Activated CD4-positive, alpha-beta T cell treated with anti-CD3 and anti-CD28 coated beads, Interleukin-2, amount 50 U/mL, for 48 hours (primary cell): ENCODE measurements at places on chromosomes 11 and 22.

- DNase-seq: peak; percentile 18
These were observed 6.7 kb upstream of the CCDC90B start for GRCh38 chr11:83292709-83293456.

- DNase-seq: no peak
These were observed 7.0 kb upstream of the YWHAH start for GRCh38 chr22:31937341-31937740.

GRCh38 chr22:47696776-47697175 lies 934.3 kb downstream of the TBC1D22A start:
- DNase-seq: no peak

DNA sequence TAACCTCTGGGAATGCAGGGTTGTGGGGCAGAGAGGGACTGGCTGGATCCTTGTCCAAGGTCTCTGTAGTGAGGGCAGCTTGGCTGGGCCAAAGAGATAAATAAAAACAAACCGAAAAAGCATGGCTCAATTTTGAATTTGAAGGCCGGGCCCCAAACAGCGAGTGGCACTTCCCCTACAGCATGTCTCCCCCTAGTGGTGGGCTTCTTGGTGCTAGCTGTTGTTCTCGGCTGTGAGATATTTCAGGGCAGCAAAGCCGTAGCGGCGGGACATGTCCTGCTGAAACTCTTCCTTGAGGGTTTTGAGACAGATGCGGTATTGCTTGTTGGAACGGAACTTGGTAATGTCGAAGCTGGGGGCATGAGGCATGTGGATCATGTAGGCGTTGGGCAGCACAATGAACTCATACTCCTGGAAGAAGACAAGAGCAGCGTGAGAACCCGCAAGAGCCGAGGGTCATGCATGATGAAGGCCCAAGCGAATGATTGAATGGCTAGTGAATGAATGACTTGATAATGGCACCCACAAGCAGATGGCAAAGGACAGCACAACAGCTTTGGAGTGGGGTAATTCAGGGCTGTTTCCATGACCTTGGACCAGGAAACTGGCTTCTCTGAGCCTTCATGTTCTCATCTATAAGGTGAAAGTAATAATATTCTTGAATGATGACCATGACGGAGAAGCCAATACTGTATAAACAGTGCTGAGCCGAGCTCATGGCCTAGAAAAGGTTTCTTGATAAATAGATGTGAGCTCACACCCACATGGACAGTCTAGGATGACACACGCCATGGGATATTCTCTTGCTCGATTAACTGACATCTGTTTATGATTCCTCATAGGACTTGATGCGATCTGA lies 216.3 kb upstream of the SYN3 start:
- DNase-seq: peak; percentile 28

- DNase-seq: no peak
These were observed 471.1 kb upstream of the ANO3 start for GRCh38 chr11:25860677-25861450.

- no peak for DNase-seq
These were observed 1.3 kb downstream of the TRAF6 start for GRCh38 chr11:36508743-36509142.

GRCh38 chr22:23263651-23264555 lies 83.6 kb downstream of the BCR start:
- peak; percentile 32 for DNase-seq

GRCh38 chr11:15563054-15563453 lies 448.3 kb downstream of the INSC start:
- no peak for DNase-seq

DNA sequence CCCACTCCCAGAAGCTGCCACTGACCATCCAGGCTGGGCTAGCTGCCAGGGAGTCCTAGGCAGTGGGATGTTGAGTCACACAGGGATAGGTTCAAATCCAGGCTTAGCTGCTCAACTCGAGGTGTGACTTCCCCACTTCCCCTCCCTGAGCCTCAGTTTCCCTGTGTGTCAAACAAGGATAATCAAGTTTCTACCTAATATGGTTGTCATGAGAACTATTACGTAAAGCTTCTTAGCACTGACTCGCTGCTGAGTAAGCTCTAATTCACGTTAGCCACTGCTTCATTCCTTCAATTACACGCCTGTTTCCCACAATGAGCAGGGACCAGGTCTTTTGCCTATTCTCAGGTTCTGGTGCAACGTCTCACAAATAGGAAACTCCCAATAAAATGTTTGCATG lies 67.7 kb downstream of the SEZ6L start:
- DNase-seq: no peak

GRCh38 chr22:38987171-38987895 lies 5.2 kb downstream of the APOBEC3B start:
- no peak for DNase-seq

GRCh38 chr11:34053161-34053686 lies 1.7 kb downstream of the CAPRIN1 start:
- DNase-seq: peak; percentile 84

- DNase-seq: no peak
These were observed 83.1 kb downstream of the WNT11 start for GRCh38 chr11:76123248-76123647.
